CD4-positive, alpha-beta T cell (primary cell): ENCODE measurements at places on chromosomes 11 and 22.

DNA sequence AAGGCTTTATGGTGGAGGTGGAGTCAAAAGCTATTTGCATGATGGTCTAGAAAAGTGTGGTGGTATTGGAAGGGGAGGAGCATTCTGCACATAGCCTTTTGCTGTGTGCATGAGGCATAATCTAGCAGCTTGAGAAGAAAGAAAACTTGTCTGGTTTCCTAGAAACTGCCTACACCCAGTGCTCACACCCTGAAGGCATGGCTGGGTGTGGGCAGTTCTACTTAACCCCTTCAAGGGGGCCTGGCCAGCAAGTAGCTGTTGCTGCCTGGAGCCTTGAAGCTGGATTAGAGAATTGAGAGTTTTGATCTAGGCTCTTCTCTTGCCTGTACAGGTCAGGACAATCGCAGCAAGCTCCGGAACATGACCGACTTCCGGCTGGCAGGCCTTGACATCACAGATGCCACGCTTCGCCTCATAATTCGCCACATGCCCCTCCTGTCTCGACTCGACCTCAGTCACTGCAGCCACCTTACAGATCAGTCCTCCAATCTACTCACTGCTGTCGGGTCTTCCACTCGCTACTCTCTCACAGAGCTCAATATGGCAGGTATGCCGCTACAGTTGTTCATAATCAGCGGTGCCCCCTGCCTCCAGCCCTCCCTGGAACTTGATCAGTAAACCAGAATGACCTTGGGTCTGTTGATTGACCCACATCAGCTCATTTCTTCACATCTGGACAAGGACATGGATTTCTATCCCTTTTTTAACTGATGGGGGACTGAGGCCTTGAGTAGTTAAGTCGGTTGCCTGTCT, 12.2 kb upstream of the GRK2 start:
- no peak for DNase-seq

DNA sequence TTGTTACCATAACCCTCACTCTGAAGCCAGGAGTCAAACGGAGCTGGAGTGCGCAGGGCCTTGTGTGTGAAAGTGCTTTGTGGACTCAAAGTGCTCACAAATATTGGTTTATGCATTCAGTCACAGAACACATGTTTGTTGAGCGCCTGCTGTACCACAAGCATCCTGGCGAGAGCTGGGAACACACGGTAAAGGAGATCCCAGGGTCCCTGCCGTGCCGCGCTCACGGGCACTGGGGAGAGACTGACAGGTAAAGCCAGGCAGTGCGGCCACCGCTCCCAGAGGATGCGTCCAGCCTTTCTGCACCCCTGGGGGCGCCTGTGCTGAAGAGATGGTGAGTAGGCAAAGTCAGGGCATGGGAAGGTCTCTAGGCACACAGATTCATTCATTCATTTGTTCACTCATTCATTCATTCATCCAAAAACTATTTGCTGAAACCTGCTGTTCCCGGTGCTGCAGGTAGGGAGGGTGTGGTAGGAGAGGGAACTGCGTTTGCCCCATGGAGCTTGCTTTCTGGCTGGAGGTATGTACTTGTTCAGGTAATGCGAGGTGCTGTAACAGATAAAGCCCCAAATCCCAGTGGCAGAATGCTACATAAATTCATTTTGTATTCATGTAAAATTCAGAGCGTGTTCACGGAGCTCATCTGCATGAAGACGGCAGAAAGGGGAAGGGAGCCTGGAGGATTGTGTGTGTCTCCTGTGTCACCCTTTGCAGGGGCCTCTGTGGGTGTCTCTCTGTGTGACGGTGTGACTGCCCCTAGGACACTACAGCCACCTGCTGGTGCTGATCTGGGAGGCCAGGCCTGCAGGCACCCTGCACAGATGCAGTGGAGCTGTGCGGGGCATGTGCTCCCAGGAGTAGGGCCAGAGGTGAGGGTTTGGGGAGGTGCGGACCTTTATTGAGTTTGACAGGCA, 167.0 kb upstream of the B3GAT1 start:
- no peak for DNase-seq

DNA sequence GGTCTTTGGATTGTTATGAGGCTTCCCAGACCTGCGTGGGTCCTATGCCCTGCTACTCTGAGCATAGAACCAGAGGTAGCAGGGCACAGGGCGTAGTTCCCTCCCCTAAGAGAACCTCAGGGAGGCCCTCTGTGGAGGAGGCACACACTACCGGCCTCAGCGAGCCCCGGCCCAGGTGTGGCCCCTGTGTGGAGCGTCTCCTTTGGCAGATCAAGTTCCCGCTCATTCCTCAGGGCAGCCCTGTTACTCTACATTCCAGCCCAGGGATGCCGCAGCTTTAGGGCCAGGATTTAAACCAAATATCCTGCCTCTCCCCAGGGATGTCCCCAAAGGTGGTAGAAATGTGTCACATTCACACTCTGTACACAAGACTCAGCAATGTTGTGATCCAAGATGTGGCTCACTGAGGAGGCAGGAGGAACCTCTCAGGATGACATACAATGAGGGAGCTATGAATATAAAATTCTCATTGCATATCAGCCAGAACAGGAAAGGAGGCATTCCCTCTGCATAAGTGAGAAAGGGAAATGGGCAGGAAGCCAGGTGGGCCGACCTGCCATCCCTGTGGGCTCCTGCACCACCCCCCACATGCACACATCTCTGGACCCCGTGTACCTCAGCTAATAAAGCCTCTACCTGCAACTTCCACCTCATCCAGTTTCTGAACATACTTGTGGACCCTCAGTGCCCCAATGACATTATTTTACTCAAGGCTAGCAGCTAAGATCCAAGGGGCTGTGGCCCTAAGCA, 131.9 kb upstream of the TEAD1 start:
- no peak for DNase-seq

DNA sequence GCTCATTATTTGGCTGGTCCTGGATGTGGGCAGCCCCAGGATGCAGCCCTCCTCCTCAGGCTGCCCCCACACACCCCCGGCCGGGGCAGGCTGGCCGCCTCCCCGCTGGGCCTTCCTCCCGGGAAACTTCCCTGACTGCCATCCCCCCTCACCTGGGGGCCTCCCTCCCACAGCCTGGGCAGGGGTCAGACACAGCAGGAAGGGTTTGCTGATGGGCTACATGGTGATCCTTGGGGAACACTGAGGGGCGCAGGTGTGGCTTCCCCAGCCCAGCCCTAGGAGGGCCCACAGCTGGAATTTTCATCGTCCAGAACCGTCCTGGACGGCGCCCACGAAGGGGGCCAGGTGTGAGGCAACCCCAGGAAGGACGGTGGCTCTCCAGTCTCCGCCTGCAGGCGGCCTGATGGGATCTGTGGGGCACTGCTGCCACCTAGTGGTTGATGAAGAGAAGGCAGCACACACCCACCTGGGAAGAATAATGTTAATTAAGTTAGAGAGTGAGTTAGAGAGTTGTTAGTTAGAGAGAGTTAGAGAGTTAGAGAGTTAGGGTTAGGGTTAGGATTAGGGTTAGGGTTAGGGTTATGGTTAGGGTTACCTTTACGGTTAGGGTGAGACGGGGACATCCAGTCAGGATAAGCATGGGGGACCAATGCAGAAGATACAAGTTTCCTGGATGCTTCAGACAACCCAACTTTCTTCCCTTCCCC, 75.9 kb upstream of the PRR5 start:
- DNase-seq, result peak; percentile 90

DNA sequence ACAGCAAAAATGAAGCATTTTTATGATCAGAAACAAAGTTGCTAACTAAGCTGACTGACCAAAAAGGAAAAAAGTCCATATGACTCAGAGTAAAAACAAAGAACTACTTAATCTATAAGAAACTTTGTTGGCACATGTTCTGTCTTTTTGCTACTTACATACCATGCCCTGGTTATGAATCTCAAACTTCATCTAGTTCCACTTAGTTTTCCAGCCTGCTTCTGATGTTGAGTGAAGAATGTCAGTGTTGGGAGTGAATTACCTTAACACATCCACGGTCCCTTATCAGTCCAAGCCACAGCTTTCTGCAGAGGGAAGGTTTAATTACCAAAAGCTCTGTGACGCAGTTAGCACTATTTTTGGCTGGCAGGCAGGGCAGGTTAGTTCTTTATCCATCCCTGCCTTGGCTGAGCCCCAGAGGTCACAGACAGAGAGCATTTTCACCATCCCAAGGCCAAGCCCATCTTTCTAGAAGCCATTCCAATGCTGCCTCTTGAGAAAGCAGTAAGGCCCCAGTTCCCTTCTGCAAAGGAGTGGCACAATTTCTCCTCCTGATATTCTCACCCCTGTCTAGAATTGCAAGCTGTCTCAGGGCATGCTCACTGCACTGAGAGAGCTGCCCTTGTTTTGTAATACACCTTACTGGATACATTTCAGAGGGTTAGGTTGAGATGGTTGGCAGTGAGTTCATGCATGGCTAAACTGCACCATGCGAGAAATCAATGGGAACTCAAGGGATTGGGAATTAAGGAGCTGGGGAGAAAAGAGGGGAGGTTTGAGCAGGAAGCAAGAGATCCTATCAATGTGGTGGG, 67.1 kb downstream of the SLC1A2 start:
- DNase-seq, result no peak

- no peak for DNase-seq
These were observed 20.8 kb downstream of the HSPA8 start for GRCh38 chr11:123041185-123041584.
